ENCODE measurements at places on chromosomes 5 and 9. TPM values are rescaled to one million over a fixed set of nuclear protein-coding genes. Genes with fewer than 3 reads are reported as not detected.

GRCh38 chr5:10420932-10421331 lies 20.7 kb upstream of the ROPN1L start:
- DNase-seq: peak; percentile 26

GRCh38 chr9:34985311-34985899 lies 4.1 kb upstream of the DNAJB5 start:
- peak; percentile 61 for DNase-seq

DNA sequence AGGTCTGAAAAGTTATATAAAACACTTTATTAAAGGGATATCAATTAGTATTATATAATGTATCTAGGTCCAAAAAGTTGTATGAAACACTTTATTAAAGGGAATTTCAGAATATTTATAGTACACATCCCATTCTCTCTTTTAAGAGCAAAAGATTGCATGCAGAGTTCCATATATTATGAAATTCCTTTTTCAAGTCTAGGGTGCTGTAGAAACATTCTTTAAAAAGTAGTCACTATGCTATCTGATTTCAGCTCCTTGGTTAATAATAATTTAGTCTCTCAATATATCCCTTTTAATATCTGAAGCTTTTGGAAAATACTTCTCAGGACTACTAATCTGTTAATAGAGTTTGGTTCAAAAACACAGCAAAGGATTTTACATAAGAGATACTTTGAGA lies 1496.1 kb upstream of the C9orf72 start:
- DNase-seq: no peak

- no peak for DNase-seq
These were observed 15.2 kb upstream of the TAL2 start for GRCh38 chr9:105646879-105647594.

- peak; percentile 78 for DNase-seq
These were observed 429.9 kb downstream of the NR2F1-AS1 start for GRCh38 chr5:93151121-93151520.

GRCh38 chr9:70554881-70555280 lies 140.4 kb upstream of the KLF9 start:
- no peak for DNase-seq

DNA sequence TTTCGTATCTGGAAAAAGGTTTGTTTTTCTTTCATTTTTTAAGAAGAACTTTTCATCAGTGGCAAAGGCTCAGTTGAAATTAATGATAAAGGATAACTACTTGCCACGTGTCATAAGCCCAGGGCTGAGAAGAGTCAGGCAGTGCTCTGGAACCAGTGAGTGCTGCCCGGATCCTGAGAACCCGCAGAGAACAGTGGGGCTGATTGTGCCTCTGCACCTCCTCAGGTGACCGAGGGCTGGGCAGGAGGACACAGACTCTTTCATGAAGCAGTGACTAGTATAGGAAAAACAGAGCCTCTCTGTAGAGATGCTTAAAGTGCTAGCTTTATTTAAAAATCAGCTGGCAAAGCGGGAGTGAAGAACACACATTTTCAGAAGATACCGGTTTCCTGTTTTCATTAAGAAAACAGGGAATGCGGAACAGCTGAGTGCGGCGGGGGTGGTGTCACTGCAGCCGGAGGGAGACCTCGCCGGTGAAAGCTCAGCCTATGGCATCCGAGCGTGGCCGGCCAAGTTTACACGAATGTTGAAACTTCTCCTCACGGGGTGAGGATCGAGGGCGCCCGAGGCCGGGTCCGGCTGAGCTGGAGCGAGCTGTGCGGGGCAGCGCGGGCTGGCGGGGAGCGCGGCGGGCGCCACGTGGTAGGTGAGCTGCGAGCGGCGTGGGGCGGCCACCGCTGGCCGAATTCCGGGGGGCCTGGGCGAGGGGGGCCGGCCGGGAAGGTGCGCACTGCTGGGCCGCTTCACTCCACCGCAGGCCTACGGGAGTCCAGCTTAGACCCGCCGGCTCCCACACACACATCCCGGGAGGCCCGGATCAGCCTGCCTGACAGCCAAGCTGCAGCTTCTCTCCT lies 134.7 kb upstream of the DMRT1 start:
- DNase-seq: peak; percentile 73

DNA sequence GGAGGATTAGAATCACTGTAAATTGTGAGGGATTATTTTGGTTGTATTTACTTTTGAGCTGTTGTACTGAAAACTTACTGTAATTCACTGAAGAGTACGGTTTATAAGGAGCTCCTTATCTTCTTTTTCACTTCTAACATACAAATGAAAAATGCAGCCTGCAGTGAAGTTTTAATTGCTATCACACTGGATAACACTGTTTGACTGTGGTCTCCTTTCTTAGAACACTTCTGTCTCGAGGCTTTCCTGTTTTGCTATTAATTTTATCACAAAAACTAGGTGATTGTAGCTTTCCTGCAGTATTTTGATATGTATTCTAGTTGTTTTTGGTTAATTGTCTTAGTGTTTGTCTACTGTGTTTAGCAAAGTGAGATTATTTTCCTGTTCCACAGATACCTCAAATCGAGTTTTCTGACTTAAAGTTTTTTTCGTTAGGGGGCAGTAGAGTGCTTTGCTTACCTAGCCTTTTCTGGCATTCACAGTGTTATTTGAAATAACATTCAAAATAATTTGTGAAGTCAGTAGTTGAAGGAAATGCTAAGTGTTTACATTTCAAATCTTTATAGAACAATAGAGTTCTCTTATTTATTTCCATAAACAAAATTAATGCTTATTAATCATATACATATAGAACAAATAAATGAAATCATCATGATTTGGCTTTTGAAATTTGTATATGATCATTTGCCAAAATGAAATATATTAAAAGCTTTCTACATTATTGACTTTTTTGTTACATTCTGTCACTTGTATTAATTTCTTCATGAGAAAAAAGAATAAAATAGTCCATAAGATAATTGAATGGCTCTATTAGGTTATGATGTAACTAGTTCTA lies 52.9 kb downstream of the COMMD10 start:
- peak; percentile 52 for DNase-seq

DNA sequence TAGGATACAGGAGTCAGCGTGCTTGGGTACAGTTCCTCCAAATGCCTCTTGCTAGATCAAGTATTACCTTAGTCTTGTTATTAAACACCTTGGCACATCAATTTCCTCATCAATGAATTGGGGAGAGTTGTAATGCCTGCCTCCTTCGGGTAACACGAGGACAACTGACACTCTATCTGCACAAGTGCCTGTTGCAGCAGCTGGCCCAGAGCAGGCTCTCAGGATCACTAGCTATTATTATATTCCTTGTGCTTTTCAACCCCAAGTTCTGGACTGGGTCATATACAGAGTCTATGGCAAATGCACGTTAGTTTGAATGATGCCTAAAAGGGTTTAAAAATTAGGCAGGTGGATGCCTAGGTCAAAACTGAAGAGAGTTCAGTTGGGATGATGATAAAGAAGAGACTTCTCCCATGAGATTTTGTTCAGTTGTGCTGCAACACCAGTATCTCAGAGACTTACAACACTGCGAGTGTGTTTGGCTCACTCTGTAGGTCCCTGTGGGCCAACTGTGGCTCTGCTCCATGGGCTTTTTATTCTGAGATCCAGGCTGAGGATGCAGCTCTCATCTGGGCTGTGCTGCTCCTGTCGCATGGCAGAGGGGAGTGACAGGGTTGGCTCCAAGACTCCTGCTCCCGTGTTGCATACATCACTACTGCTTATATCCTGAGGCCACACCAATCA lies 41.1 kb upstream of the TEX48 start:
- no peak for DNase-seq

GRCh38 chr9:110601098-110601497 lies 21.6 kb upstream of the SVEP1 start:
- no peak for DNase-seq

- DNase-seq: no peak
These were observed 19.0 kb downstream of the ACTL7B start for GRCh38 chr9:108836781-108837180.

GRCh38 chr9:14497476-14497875 lies 183.5 kb upstream of the NFIB start:
- DNase-seq: no peak

GRCh38 chr9:108844391-108844790 lies 11.4 kb downstream of the ACTL7B start:
- DNase-seq: no peak

The TBC1D2 gene
- total RNA-seq: 22.2 TPM

The ZBED3 gene
- total RNA-seq: 0.19 TPM

The SOX30 gene
- not detected for total RNA-seq

The NPDC1 gene
- total RNA-seq: 5.5 TPM

The BTNL9 gene
- not detected for total RNA-seq
